ENCODE measurements at places on chromosomes 1 and 21.

DNA sequence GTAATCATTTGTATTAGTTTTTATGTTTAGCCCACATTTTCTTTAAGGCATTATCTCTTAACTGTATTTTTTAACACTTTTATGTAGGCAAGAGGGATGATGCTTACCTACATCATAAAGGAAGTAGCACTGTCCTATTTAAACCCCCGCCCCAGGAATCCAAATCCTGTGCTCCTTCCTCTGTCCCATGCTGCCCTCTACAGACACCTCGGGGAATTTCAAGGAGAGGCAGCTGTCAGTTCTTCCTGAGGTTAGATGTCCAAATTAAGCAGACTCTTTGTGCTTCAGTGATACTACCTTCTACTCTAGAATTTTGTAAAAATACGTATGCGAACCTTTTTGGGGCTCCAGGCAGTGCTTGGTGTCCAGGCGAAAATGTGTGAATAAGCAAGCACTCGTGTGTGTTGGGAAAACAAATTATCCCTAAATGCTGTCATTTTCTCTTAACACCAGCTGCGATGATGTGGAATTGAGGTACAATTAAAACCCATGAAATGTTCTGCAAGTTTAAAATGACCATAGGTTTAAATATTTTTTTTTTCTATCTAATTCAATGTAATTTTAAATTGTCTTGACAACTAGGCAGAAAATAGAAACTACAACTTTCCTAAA, 19.2 kb downstream of the CRCT1 start:
- peak; percentile 45 for DNase-seq

DNA sequence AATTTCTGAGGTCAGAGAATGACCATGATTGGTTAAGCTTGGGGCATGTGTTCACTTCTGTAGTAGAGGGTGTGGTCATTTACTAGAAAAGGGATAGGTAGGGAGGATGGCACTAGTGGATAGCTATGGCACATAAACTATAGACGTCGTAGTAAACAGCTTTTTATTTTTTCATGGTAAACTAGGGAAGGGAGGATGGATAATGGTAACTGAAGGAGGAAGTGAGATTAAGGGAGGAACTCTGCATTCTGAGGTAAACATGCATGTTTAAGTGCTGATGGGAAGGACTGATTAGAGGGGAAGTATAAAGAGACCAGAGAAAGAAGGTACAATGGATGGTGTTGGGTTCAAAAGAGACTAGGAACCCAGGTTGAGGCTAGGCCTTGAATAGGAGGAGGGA, 26.9 kb downstream of the PTGS2 start:
- DNase-seq = no peak

- DNase-seq = no peak
These were observed 14.5 kb downstream of the IFNAR2 start for GRCh38 chr21:33244082-33244778.

GRCh38 chr1:17538010-17538409, 1.5 kb upstream of the ARHGEF10L start:
- no peak for DNase-seq

DNA sequence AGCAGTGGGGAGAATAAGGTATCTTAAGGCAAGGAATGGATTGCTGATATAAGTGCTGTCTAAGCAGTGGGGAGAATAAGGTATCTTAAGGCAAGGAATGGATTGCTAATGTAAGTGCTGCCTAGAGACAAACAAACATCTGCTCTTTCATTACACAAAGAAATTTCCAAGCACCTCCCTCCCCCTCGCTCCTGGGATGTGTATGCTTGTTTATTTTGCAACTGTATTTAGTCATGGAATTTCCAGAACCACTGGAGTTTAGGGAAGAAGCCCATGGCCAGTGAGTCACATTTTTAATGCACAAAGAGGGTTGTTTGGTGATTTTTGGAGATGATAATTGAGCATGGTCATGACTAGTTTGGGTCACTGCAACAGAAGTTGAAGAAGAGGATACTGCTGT, 21.5 kb downstream of the PDPN start:
- DNase-seq = no peak

GRCh38 chr1:119007339-119007669, 19.2 kb upstream of the TBX15 start:
- no peak for DNase-seq

DNA sequence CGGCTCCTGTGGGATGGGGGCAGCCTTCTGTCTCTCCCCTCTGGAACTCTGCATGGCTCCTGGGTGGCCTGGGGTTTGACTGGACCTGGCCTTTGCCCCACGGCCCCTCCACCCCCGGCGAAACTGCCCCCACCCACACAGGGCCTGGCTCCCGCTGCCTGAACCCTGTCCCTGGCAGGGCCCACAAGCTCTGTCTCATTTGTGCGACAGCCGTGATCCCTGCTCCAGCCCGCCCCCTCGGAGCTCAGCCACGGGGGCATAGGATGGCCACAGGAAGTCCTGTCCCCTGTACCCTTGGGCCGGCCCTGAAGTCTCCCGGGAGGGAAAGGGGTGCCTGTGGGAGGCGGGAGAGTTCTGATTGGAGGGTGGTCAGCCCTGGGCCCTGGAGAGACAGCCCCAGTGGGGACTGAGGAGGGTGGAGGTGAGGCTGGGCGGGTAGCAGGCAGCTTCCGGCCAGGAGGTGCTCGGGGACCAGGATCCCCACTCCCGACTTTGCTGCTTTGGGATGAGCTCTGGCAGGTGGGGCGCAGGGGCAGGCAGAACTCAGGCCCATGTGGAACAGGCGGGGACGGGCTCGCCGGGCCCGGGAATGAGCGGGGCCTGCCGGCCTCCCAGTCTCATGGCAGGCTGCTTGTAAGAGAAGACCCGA, 45.1 kb downstream of the SLX9 start:
- DNase-seq = peak; percentile 76

- DNase-seq = no peak
These were observed 46.9 kb downstream of the CR1L start for GRCh38 chr1:207691841-207692240.

- no peak for DNase-seq
These were observed 5.3 kb downstream of the LUZP1 start for GRCh38 chr1:23163395-23163794.

- no peak for DNase-seq
These were observed 70.0 kb downstream of the HMCN1 start for GRCh38 chr1:185804206-185804605.

GRCh38 chr1:218350801-218351266, 5.7 kb downstream of the TGFB2 start:
- DNase-seq = no peak

DNA sequence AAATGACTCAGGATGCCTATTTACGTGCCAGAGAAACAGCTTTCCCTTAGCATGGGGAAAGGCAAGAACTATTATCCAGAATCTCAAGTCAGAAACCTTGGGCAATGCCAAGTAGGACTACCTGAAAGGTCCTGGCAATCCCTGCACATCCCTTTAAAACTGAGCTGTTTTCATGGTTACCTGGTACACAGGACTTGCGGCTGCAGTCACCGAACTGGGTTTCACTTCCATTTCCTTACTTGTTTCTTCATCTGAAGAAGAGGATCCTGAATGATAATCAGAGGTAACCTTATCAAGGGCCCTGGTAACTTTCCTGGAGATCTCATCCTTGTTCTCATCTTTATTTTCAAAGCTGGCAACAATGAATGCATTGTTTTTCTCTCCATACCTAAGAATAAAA, 14.3 kb downstream of the BTG3 start:
- no peak for DNase-seq

DNA sequence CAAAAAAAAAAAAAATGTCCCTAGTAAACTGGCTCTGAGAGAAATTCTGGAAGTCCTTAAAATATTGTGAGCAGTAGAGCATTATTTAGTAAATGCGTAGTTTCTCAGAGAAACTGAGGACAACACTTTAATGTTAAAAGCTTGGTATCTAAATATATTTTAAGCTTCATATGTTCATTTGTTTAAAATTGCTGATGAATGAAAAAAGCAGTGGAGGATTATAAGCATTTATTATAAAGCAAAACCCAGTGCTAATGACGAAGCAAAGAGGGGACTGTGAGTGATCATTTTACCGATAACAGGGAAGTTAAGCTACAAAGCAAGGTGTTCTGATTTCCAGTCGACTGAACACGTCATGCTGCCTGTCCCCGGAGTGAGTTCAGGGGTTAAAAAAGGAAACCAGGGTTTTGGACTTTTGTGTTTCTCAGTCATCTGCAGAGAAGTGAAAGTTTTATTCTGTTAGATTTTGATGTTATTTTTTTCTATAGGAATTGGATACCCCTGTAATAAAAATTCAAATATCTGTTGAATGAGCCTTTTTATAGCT, 64.5 kb upstream of the SCCPDH start:
- no peak for DNase-seq

GRCh38 chr1:61078618-61079295, 3.6 kb upstream of the NFIA start:
- DNase-seq = no peak

DNA sequence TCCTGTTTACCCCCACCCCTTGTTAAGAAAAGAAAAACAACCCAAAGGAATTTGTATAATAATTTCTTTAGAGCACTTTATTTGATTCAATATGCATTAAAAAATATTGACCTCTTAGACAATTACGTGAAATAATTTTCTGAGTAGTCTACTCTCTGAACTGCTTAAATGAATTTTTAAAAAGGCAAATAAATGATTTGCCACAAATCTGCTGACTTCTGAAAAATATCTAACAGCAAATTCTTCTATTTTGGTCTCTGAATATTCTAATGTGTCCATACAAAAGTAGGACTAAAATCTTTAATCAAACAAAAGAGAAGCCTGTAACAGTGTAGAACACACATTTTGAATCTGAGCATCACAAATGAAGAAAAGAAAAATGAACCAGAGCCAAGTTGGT, 115.1 kb downstream of the TRIM33 start:
- DNase-seq = no peak

DNA sequence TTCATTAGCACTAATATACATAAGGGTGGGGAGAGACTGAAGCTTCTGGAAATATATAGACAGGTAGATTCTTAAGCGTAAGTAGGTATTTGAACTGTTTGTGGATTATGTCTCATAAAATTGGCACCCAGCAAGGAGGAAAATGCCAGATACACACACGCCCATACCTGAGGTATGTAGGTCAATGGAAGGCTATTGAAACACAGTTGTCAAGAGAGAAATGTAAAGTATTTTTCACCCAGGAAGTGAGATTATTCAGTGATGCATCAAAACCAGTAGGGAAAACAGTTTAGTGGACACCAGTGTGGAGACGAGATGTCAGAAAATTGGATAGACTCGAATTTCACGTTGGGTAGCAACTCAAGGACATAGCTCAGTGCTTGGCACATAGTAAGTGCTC, 4.7 kb upstream of the RSPH1 start:
- no peak for DNase-seq

DNA sequence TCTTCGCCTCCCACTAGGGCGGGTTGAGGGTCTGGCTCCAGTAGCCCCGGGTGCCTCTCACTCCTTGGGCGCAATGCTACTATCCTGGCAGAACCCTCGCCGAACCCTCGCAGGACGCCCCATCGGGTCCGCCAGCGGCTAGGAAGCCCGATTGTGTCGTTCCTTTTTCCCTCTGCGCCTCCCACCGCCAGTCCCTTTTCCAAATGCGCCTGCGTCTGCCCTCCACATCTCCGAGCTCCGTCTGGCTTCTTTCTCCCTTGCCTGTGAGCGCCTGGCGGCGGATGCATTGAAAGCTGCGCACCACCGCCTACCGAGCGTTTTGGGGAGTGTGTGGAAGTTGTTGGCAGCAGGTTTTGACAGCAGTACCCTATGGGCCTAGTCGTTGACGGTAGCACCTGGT, 1.0 kb upstream of the DIRAS3 start:
- DNase-seq = peak; percentile 78

DNA sequence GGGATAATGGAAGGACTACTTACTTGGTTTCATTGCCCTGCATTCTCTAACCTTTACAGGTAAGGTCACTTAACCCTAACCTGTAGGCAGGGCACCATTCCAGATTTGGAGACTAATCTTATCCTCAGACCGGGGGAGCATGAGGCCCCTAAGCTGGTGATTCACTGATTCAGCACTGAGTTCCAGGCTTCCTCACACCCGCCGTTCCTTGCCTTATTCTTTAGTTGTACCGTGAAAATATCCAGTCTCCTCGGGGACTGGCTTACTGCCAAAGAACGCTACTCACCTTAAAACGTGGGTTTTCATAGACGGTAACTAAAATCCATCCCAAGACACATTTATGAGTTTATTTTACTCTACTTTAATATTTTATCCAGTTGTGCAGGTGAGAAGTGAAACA, 44.3 kb upstream of the COL24A1 start:
- DNase-seq = no peak

GRCh38 chr1:59071289-59071688, 225.6 kb upstream of the FGGY start:
- DNase-seq = no peak

DNA sequence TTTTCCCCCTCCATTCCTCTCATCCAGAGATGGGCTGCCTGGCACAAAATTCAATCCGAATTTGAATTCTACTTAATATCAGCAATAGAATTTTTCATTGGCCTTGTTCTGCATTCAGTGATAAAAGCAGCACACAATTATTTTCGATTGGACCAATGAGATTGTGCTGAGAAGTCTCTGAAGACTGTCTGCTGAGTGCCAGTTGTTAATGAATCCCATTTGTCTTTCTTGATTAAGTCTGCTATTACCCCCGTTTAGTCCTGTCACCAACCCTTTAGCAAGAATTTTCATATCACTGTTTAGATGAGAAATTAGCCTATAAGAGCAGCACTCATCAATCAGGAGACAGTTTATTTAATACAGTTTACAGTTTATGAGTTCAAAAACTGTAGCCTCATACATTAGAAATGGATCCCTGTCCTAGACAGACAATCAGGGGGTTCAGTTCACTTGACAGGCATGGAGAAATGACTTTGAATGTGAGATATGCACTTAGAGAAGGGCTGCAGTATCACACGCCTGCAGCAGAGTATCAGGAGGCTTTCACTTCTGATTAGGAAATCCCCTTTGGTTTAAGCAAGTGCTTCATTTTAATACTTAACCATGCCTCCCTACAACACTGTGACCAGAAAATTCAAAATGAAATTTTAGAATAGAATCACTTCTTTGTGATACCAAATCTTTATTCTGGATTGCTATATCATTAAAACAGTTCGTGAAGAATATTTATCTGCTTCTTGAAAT, 304.7 kb upstream of the PTBP2 start:
- peak; percentile 38 for DNase-seq

GRCh38 chr21:45487891-45488600, 54.2 kb downstream of the SLC19A1 start:
- no peak for DNase-seq

- DNase-seq = no peak
These were observed 47.3 kb upstream of the SSBP3 start for GRCh38 chr1:54453509-54453908.

DNA sequence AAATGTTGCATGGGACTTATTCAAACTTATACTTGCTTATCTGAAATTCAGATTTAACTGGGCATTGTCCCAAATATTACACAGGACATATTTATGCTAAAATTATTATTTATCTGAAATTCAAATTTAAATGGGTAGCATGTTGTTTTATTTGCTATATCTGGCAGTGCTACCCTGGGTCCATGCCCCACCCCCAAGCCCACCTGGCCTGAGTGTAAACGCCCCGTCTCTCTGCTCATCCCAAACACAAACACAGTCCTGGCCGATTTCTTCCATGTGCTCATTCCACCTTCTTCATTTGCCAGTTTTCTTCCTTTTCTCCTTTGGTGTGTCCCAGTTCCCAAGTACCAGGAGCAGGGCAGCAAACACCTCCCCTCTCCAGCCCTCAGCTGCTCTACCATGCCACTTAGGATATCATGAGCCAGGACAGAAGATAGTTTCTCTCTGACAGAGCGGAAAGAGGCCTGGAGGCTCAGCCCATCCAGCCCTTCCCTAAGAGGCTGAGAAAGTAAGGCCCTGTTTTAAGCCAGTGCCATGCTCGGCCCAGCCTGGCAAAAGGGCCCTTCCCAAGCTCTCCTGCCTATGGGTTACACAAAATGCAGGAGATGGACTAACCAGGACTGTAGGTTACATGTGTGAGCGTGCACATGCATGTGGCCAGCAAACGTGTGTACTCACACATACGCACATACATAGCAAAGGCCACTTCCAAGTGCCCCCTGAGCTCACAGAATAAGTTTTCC, 69.5 kb downstream of the UBE2T start:
- no peak for DNase-seq

Data from SK-N-SH (cell line).